ENCODE measurements at places on chromosomes 3 and 15.

- peak; percentile 15 for DNase-seq
Observed at GRCh38 chr15:38398134-38398533, 55.8 kb upstream of the FAM98B start.

DNA sequence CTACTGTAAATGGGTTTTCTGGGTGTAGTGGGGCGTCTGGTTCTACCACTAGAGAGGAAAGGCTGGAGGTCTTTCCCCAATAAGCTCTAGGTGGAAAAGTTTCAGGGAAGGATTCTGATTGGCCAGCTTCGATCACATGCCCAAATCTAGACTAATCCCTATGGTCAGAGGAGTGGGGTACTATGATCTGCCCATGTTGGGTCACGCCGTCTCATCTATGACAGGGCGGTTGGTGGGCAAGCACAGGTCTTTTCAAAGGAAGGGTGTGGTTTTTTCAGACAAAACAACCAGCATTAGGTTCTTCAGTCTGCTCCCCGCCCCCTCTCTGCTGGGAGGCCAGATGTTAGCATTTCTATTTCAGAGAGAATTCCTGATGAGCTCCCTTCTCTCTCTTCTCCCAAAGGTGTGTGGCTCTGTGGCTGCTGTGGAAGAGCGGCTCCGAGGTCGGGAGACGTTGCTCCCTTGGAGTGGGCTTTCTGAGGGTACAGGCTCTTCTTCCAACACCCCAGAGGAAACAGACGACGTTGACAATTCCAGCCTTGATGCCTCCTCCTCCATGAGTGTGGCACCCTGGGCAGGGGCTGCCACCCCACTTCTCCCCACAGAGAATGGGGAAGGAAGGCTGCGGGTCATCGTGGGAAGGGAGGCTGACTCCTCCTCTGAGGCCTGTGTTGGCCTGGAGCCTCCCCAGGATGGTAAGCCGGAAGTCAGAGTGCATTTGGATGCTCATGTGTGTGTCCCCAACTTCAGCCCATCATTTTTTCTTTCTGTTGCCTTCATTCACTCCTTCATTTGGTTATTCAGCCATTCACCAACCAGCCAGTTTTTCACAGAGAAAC is 9.7 kb upstream of the TATDN2 start:
- no peak for DNase-seq

DNA sequence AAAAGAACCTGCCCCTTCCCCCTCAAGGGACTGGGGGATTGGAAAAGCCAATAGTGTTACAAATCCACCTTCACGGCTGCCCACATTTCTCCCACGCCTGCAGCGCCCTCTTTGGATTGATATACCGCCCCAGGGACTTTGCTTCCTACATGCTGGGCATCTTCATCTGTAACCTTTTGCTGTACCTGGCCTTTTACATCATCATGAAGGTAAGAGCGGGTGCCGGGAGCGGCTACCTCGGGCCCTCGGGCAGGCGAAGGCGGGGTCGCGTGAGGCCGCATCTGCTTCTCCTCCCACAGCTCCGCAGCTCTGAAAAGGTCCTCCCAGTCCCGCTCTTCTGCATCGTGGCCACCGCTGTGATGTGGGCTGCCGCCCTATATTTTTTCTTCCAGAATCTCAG is 73.1 kb downstream of the USF3 start:
- no peak for DNase-seq

DNA sequence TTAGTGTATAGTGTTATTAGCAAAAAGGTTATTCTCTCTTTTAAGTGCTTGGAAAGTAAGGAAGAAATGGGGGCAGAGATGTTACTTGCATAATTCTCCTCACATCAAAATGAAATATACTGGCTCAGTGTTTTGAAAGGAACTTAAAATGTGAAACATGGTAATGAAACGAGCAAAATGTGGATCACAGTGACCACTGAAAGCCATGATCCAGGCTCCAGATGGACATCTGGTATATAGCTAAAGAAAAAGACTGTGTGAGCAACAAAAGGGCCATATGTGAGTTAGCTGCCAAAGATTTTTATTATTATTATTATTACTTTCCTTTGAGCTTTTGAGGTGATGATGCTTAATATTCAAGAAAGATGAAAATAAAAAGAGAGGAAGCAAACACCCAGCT is 89.6 kb downstream of the GAP43 start:
- DNase-seq: no peak

DNA sequence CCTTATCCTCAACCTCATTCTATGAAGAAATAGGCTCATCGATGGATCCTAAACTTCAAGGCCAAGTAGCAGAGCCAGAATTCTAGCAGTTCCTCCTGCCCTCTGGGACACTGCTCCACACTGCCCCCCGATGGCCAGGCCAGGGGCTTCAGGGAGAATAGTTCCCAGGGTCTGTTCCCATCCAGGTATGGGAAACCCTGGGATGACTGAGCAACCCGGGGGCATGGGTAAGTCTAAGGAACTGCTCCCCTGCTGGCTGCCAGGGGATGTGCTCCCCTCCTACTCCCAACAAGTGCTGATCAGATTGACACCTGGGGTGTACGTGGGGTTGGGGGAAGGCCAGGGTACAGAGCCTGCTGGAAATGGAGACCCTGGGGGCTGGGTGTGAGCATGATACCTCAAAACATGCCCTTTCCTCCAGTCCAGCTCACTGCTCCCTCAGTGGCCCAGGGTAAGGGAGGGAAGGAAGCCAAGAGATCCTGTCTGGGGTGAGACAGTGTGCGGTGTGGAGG is 7.6 kb downstream of the ULK3 start:
- no peak for DNase-seq

GRCh38 chr3:147866561-147866960 is 457.4 kb downstream of the ZIC1 start:
- DNase-seq: no peak

DNA sequence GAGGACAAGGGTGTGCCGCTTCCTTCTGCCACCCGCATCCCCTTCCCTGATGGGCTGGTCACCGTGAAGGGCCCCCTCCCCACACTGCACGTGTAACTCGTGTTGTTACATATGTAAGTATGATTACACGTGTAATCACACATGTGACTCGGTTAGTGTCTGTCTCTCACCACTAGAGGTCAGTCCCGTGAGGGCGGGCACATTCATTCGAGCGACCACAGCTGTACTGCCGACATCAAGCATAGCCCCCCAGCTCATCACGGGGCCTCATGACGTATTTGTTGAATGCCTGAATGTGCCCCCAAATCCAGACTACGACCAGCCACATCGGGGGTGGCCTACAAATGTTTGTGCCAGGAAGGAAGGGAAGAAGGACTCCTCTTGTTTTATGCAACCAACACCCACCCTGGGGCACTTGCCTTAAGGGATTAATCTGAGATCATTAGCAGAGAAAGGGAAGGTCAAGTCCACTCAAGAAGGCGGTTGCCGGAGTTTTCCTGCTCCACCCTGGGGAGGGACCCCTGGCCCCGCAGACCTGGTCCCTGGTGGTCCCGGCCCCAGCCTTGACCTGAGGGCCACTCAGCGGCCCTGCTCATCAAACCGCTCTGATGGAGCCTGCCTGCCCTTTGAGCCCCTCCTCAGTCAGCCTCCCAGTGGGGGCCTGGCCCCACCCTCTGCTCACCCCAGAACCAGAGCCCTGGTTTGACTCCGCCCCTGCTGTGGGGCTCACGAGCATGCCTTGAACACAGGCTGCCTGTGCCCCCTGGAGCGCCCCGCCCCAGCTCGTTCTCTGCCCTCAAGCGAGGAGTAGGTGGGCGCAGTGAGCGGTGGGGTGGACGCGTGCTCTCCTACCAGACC is 52.8 kb downstream of the RGMA start:
- DNase-seq: no peak

DNA sequence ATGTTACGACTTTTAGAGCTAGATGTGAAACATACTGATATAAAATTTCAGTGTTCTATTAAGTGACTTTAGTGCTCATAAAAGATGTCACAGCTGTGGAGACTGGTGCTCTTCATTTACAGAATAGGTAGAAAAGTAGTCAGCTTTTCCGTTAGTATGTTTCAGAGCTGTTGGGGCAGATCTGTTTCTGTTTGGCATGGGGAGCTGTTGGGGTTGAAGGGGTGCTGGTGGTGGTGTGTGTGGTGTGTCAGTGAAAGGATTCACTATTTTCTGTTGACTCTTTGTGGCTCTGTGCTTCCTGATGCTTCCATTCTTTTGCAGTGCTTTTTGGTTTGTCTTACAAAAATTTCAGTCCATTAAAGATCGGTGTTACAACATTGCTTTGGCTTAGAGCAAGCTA is 3.2 kb downstream of the UBE2E2 start:
- DNase-seq: no peak

GRCh38 chr15:69849232-69849610 is 248.5 kb downstream of the TLE3 start:
- no peak for DNase-seq

DNA sequence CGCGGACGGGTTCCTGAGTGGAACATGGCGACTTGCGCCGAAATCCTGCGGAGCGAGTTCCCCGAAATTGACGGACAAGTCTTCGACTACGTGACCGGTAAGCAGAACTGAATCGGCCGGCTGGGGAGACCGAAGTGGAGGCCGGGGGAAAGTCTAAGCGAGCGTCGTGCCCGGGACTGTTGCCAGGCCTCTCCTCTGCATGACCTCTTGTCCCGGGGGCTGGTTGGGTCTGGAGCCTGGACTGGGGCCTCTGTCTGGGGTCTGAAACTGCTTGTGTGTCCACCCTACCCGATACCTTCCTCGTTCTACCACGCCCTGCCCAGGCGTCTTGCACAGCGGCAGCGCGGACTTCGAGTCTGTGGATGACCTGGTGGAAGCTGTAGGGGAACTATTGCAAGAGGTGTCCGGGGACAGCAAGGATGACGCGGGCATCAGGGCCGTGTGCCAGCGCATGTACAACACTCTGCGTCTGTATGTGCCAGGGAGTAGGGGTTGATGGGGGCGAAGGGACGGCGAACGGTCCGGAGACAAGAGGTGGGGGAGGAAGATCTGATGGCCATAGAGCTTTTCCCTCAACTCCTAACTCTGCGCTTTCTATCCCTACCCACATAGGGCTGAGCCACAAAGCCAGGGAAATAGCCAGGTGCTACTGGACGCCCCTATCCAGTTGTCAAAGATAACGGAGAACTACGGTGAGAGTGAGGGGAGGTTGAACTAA is at the start of gene ABCF3:
TSS of gene ABCF3 (plus strand) at position 16 of the 718 bp plus-strand sequence. CDS start at position 25, 9 bp downstream.
- no peak for DNase-seq

DNA sequence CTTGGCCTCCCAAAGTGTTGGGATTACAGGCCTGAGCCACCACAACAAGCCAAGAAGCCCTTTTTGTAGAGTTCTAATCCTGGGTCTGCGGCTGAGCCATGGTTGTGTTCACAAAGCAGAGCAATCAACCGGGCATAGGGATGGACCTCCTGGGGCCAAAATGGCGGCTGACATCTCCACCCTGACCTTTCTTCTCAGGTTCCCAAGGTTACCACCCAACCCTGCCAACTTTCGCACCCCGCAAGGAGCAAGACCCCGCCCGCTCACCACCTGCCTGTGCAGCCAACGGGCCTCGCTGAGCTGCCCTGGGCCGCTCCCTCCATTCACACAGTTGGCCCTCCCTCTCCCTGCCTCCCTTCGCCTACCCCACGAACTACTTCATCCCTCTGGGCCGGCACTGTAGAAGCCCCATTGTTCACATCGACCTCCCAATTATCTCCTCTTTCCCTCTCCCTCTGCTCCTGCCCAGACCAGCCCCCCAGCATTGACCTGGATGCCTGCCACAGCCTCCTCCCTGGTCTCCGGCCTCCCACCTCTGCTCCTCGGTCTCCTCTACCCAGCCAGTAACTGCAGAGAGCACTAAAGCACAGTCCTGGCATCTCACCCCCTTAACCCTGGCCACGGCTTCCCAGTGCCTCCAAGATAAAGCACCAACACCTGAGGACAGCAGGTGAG is 62.0 kb upstream of the TFRC start:
- no peak for DNase-seq

- DNase-seq: peak; percentile 29
Observed at GRCh38 chr15:87874896-87875711, 381.4 kb downstream of the NTRK3 start.

- DNase-seq: peak; percentile 34
Observed at GRCh38 chr3:23159929-23160328, 43.2 kb upstream of the UBE2E2 start.

All from retinal pigment epithelial cell (primary cell).